ENCODE measurements at places on chromosomes 6 and 20. TPM values are rescaled to one million over a fixed set of nuclear protein-coding genes. Genes with fewer than 3 reads are reported as not detected.

PPIL1 gene
- total RNA-seq: 93.1 TPM

MUCL3 gene
- 0.03 TPM for total RNA-seq

GSTA2 gene
- not detected for total RNA-seq

BLOC1S5 gene
- 34.4 TPM for total RNA-seq

GSTA3 gene
- not detected for total RNA-seq

RNF217 gene
- 13.2 TPM for total RNA-seq

SRPK1 gene
- total RNA-seq: 105 TPM

PDYN gene
- total RNA-seq: 0.12 TPM

GABRR1 gene
- not detected for total RNA-seq

FAM184A gene
- total RNA-seq: 9.8 TPM

SLC32A1 gene
- 0.04 TPM for total RNA-seq

SLC35B3 gene
- 6.6 TPM for total RNA-seq

PRDM13 gene
- total RNA-seq: not detected

OR14J1 gene
- total RNA-seq: 0.03 TPM

Measured in neural progenitor cell (in vitro differentiated cells).